ENCODE measurements at places on chromosomes 7 and 10.

DNA sequence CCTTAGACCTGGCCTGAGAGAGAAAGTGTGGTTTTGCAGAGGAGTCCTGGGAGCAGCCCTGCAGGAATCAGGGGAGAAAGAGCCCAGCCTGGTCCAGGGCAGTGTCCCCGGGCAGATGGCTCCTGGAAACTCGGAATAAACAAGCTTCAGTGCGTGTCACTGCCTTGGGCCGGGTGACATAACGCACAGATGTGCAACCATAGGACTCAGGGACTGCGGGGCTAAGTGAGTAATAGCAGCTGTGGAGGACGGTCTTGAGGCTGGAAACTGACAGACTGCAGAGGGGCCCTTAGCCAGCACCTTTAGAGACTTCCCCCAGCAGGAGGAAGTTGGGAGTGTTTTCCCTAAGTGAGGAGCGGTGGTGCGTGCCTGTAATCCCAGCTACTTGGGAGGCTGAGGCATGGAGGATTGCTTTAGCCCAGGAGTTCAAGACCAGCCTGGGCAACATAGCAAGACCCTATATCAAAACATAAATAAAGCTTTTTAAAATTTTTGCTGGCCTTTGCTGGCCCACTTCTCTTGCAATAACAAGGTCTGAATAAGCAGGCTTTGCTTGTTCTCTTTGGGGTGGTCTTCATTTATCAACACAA is 5.3 kb upstream of the CLIP2 start:
- no peak for DNase-seq

DNA sequence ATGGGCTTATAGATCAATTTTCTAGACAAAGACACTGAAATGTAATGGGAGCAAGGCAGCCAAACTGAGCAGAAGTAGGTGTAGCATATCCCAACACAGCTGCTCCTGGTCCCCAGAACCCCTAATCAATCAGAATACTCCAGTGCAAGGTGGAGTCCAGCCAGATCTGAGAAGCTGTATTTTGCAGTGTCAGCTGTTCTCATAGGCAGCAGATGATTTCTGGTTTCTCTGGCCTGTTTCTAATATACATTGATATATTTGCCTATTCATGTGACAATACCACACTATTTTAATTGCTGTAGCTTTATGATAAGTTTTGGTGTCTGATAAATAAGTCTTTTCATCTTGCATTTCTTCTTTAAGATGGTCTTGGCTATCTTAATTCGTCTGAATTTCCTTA is 117.4 kb upstream of the STARD3NL start:
- DNase-seq, result no peak

DNA sequence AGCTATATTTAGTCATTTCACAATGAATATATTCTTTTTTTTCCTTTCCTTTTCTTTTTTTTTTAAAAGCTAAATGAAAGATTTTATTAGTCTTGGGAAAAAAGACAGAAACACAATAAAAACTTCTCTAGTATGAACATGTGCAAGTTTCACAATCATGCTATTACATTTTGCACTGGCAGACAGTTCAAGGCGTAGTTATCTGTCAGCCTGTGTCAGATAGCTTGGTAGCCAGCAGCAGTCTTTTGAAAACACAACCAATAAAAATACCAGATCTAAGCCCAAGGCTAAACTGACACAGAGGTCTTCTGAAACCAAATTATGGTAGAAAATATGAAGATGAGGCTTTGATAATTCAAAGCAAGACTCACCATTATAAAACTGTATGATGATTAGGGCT is 205.8 kb upstream of the TEX47 start:
- no peak for DNase-seq

DNA sequence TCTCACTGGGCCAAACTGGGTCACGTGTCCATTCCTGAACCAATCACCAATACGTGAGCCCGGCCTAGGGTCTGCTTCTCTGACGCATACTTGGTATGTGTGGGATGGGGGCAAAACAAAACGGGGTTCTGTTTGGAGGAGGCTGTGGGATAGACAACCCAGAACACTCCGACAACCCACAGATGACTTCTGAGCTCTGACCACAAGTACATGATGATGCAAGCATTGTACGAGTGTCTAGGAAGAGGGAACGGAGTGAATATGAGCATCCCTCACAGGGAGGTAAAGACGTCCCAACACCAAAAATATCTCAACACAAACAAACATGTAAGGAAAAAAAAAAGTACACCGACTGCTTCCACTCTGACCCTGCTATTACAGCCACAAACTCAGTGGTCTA is 5.6 kb downstream of the DAGLB start:
- no peak for DNase-seq

DNA sequence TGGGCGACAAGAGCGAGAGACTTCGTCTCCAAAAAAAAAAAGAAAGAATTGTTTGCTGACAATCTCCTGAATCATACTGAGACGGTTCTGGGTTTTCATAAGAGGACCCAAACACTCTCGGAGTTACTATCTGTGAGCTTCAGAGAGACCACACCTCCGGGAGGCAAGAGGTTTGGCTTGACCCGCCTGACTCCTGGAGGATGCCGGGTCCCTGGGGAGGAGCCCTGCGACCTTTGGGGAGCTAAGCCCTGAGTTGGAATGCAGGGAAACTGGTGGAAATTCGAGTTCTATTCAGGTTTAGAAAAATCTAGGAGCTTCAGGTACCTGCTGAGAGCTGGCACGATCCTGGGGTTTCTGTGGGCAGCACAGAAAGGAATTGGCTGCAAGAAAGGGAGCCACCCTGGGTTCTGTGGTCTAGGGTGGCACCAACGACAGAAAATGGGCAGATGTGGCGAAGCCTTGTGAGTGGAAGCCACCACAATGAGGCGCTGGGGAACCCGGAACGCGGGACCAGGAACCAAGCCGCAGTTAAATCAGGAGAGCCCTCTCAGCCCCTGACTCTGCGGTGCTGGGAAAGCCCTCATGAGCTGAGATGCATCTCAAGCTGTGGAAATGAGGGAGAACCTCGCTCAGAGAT is 21.9 kb upstream of the GATAD1 start:
- no peak for DNase-seq

DNA sequence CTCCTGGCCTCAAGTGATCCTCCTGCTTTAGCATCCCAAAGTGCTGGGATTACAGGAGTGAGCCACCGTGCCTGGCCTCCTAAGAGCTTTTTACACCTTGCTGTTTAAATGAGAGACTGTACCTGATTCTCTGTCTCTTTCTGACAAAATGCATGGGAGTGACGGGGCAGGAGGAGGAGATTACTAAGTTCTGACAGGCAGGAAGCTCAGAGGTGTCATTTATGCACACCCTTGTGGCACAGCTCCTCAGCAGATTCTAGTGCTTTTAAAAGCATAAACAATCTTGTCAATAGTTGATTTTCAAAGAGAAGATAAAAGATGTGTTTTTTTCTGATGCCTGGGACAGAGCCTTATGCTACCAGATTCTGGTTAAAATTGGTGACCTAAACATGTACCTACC is 39.7 kb upstream of the STEAP4 start:
- DNase-seq, result no peak

DNA sequence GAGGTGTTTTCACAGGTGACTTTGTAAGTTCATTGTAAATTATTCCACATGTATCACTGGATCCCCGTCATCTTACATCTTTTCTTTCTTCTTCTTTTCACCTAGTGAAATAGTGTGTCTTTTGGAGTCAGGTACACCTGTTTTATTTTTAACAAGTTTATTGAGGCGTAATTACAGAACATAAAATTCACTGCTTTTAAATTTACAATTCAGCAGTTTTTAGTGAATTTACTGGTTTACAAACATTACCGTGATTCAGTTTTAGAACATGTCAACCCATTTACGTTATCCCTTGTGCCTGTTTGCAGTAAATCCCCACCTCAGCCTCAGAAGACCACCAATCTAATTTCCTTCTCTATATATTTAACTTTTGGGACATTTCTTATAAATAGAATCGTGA is 256.9 kb downstream of the EXOC4 start:
- no peak for DNase-seq

DNA sequence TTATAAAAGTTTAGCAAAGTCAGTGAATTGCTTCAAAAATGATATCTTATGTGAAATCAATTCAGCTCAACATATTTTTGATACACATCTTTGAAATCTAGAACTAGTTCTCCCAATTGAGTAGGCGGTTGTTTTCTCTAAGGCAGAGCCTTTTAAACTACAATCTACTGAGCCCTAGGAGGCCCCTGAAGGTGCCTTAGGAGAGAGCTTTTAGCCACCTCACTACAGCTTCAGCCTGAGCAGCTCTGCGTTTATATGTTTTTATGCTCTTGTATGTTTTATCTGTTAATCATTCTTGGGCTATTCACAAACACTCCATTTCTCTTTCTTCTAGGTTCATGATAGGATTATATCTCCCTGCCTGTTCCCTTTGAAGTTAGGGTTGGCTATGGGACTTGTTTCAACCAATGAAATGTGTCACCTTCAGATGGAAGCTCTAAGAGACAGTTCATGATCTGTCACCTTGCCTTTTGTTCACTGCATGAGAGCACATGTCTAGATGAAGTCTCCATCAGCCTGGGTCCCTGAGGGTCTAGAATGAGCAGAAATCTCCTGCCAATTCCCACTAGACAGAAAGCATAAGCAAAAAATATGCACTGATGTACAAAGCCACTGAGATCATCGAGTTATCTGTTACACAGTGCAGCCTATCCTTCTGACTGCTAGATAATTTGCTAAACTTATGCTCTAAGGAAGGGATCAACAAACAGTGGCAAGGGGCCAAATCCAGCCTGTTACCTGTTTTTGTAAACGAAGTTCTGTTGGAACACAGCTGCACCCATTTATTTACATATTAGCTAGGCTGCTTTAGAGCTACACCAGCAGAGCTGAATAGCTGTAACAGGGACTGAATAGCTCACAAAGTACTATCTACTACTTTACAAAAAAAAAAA is 128.5 kb upstream of the CDK1 start:
- DNase-seq, result no peak

DNA sequence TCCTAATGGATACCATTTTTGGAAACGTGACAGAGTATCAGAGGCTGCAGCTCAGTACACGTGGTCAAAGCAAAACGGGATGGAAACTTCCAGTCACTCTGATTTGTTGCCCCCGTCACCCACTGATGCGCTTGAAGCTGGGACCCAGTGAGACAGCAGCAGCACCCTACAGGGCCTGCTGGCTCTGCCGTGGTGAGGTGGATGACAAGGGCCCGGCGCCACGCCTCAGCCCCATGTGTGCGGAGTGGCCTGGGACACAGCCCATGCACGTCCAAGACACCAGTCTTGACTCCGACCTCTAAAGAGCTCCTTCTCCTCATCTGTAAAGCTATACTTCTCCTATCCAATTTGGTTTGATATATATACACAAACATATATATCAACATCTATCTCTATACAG is 39.0 kb downstream of the CLEC2L start:
- DNase-seq, result no peak

DNA sequence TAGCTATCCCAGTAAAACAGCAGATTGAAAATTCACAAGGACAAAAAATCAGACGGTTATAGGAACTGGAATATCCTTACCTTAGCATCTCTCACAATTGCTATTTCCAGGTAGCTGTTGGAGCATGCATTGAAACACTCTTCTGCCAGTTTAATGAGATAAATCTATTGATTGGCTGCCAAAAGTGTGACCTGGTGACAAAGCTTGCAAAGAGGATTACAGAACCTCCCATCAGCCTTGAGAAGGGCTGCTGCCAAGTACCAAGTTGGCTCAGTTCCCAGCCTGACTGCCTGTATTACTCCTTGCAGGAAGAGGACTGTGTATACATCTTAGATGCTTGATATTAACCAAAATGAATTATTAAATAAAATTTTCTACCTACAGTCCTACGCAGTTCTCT is 5.1 kb downstream of the PRLHR start:
- no peak for DNase-seq

DNA sequence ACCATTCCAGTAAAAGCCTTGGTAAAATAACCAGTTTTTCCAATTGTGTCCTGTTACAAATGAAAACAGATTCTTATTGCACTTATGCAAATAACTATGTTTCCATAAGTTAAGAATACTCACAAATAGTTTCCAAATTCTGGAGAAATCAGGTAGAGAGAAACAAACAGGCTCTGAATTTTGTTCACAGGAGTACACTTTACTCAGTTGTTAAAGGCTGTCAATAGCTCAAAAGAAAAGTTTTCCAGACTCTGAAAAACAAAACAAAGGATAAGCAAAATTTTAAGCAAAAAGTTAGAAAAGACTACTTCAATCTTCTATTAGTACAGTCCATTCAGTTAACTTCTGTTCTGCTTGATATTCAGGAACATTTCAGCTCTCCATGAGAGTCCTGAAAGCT is 32.8 kb upstream of the ZNF365 start:
- DNase-seq, result no peak

DNA sequence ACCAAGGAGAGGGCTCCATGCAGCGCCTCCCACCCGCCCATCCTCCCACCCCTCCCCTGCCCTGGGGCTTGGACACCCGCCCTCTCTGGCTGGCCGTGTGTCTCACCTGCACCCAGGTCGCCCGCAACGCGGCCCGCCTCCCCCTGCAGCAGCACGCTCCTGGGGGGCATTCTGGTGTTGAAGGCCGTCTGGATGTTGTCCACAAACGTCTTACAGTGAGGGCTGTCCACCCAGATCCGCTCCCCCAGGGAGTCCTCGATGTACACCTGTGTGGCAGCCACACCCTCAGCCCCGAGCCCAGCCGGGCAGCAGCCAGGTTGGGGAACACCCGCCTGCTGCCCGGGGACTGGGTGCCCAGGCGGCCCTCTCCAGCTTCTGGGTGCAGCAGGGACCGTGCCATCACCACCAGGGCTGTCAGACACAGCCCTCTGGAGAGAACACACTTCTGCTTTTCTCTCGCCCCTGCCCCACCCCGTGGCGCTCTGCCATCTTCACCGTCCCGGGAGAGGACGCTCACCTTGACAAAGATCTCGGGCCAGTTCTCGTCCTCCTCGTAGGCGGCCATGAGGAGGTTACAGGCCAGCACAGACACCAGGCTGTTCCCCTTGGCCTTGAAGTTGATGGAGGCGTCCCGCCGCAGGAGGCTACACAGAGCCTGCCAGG is 4.7 kb downstream of the INTS1 start:
- no peak for DNase-seq

- DNase-seq, result peak; percentile 67
Observed at GRCh38 chr7:137932881-137933269, 69.0 kb downstream of the CREB3L2 start.

- DNase-seq, result no peak
Observed at GRCh38 chr7:69953136-69954067, 355.1 kb downstream of the AUTS2 start.

- no peak for DNase-seq
Observed at GRCh38 chr10:38094927-38095574, 914 bp downstream of the ZNF37A start.

DNA sequence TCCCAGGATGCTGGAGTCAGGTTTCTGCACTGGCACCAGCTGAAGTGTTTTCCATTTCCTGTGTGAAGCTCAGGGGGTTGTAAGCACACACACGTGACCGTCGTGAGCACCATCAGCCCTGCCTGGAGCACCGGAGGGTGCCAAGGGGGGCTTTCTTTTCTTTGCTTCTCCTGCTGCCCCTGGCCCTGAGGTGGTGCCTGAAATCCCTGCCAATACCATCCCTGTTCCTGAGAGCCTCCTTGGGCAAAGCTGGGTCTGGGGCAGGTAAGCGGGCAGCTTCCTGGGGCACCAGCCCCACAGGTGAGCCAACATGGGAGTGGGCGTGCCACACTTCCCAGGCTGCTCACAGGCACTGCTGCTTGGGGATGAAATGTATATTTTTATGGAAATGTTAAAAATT is 593.6 kb downstream of the DNAJB6 start:
- DNase-seq, result no peak

- no peak for DNase-seq
Observed at GRCh38 chr7:129523924-129524323, 21.6 kb downstream of the SMKR1 start.
